ENCODE measurements at places on chromosomes 5 and 9.
A peak's percentile ranks its signal among the peaks of the same experiment; 100 is the strongest.

DNA sequence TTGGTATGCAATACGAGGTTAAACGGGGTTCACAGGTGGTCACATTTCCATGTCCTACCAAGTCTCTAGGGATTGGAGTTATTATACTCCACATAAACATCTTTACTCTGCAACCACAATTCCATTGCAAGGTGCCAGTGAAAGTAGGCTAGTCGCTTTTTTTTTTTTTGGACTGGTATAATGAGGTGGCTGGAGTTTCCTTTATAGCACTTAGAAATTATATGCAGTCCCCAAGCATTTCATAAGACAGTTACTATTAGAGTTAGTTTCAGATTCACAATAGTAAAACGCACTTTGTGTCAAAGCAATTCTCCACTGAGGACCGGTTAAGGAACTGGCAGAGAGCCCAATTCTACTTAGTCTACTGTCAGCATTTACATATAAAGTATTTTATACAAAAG is 1.4 kb downstream of the MEF2C start:
- DNase-seq, result no peak

- DNase-seq, result no peak
Observed at GRCh38 chr9:92631452-92632343, 38.2 kb downstream of the IPPK start.

DNA sequence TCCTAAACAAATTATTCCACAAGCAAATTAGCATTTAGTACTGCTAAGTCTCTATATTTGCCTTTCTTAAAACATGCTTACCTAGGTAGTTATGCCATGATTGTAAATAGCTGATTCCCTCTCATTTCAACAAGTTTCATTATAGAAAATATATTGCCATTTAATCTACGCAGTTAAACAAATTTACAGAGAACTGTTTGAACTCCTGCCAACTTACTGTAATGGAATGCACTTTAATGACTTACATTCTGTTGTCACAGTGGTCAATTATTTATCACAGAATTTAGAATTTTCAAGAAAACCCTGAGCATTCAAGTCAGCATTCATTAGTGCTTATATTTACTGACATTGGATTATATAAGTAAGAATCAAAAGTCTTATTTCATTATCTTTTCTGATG is 19.6 kb downstream of the SLC38A9 start:
- no peak for DNase-seq

DNA sequence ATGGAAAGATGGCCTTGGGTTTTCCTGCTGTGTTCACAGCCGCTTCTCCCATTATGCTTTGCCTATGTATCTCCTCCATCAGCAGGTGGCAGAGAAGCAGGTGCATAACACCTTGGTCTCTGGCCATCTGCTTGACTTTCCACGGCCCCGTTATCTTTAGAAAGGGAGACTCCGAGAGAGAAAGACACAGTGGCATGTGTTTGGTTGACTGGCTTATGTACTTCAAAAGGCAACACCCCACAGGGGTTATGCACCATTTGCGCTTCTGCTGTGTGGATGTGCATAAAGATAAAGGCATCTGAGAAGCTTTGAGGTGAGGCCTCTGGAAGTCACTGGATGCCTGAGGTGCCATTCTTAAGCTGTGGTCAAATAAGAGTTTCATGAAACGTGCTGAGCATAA is 138.4 kb downstream of the EGFLAM start:
- no peak for DNase-seq

- peak; percentile 12 for DNase-seq
Observed at GRCh38 chr9:114321759-114322158, 1.1 kb upstream of the ORM1 start.

- no peak for DNase-seq
Observed at GRCh38 chr5:99314721-99315120, 385.9 kb upstream of the CHD1 start.

GRCh38 chr5:105573575-105573974 is 2011.0 kb upstream of the NUDT12 start:
- no peak for DNase-seq

GRCh38 chr9:92965061-92965758 is 17.9 kb downstream of the FGD3 start:
- DNase-seq, result peak; percentile 94

- no peak for DNase-seq
Observed at GRCh38 chr5:158802941-158803341, 296.8 kb downstream of the EBF1 start.

DNA sequence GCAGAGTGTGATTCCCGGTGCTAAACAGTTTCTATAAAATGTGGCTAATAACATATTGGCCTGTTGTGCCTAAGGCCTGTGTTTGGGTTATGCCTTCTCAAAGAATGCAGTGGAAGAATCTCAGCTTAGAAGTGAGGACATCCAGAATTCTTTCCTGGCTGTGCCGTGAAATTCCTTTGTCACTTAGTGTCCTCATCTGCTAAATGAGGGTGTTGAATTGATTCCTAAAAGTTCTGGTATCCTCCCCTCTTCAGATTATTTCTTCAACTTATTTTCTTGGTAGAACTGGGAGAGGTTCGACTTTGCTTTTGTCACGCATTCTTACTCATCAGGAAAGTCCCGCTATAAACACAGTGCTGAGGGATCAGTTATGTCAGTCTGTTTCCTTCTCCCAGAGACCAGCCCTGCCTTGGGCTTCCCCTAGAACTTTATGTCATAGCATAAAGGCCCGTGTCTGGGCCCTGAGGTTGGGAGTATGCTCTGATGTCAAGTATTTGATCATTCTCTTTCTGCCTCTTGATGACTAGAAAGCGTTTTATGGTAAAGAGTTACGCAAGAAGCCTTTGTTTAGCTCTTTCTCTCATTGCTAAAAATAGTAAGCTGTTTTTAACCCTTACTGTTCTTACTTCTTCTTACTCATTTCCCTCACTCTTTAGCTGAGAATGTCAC is 29.5 kb downstream of the MTAP start:
- DNase-seq, result no peak

- DNase-seq, result no peak
Observed at GRCh38 chr9:123115146-123115913, 81.9 kb downstream of the GPR21 start.

DNA sequence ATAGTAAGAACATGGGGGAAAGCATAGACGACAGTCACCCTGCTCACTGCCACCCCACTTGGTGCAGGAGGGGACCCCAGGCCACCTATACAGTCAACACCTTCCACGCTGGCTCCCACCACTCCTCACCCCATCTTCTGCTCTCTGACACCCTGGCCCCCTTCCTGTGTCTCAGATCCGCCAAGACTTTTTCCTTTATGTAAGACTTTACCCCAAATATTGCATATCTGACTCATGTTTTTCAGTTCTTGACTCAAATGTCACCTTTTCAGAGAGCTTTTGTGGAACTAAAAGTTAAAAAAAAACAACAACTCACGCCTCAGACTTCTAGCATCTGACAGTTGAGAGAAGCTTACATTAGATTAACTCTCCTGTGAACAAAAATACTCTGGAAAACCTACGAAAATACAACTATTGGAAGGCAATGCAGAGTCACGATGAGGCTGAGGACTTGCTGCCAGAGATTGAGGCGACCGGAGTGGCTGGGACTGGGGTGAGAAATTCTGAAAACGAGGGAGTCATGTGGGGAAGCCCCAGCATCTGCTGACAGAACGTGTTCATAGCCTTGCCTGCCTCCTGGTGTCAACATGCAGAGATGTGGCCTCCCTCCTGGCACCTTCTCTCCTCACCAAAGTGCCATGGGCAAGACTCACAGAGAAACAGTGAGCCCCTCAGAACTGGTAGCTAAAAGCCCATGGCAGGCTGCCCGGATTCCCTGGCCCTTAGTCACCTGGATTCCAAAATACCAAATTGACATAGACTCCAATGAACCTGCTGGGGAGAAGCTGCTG is 22.4 kb upstream of the FCN2 start:
- DNase-seq, result no peak

DNA sequence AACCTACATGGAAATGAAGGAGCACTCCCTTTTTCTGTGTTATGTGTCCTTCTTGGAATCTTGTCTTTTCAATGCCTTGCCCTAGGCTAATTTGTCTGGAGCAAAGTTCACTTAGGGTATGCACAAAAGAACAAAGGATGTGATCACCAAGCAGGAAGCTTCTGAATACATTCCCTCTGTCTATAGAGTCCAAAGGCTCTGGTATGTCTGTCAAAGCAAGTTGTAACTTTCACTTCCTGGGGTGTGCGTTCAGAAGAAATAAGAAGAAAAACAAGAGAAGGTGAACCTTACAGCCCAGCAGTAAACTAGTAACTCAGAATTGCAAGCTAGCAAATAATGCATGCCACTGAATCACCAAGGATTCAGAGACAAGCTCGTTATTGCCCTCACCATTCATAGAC is 31.7 kb upstream of the CDH6 start:
- no peak for DNase-seq

- peak; percentile 87 for DNase-seq
Observed at GRCh38 chr9:136438548-136439480, 831 bp downstream of the INPP5E start.

DNA sequence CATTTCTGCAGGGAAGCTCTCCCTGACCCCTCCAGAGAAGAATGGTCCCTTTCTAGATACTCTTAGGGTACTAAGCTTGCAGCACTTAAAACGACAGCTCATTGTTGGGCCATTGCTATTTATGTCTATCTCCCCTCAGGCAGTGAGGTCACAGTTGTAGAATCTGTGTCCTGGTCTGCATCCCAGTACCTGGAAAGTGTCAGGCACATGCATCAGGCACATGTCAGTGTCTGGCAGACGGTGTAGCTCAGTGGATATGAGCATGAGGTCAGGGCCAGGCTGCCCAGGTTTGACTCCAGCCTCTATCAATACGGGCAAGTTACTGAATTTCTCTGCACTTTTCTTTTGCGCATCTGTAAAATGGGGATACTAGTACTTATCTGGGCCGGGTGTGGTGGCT is 22.2 kb upstream of the EEIG1 start:
- DNase-seq, result no peak

Data from spleen (tissue), 13 donors.